ENCODE measurements at places on chromosomes 7 and 10.

DNA sequence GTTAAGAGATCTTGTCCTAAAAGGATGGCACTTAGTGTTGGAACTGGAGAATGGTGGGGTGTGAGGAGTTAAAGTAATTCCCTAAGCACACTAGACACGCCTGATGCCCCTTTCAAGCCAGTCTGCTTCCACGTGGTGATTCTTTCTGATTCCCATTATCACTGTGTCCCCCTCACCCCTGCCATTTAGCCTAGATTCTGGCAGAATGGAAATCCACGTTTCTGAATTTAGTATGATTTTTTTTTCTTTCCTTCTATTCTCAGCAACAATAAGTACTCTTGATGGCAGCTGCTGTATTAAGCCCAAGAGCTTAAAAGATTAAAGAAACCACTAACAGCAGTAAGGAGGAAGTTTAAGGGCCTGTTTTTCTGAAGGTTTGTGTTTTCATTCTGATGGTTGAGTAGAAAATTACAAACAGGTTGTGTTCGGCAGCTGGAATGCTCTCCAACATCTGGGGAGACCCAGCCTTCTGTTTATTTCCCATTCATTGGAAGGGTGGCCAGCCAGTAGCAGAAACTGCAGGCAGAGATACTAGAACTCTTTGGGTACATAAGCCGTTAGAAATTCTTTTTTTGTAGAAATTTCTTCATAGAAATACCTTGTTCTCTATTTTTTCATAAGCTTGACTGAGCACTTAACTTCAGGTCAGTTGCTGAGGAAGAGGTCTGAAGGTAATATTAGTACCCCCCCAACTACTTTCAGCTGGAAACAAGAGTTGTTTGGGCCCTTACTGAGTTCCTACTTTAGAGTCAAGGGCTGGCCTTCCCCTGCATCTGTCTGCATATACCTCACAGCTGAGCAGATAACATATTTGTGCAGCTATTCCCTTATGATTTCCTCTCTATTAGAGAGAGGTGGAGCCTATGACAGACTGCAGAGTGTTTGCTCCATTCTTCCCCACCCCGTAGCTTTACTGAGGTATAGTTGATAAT lies 355.1 kb downstream of the AUTS2 start:
- DNase-seq = peak; percentile 50

DNA sequence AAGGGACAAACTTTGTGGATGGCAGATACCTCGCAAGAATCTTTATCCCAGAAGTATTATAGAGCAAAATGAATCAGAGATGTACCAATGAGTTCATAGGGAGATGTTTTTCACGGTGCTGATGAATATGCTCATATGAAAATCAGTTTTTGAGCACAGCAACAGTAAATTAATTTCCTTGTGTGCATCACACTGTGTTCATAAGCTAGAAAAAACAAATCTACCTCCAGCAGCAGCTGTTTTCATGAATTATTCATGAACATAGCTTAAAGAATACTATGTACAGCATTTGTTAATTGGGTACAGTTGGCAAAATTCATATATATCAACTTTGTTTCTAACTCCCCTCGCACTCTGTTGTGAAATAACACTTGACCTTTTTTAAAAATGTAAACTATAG lies 809.8 kb downstream of the GRM8 start:
- DNase-seq = no peak

DNA sequence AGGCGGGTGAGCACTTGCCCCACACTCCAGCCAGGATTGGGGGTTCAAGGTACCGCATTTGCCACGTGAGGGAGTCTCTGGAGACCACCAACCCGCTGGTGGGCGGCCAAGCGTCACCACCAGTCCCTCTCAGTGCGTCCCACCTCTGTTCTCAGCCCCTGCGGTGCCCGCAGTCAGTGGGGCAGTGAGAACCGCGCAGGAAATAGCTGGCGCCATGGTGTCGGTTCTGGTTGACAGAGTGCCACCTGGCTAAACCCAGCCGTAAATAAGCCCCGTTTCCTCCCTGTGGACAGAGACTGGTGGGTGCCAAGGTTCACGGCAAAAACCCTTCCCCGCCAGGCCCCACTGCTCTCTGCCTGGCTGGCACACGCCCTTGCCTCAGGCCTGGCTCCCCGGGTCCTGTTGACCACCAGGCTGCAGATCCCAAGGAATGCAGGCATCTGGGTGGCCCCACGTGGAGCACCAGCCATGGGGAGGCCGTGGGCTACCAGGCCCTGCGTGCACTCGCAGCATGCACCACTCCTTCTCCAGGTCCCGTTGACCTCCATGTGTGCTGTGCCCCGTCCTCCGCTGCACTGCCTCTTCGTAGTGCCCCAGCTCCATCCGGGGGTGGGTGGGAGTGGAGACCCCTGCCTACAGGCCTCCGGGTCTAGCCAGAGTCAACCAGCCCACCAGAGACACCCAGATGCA lies 140.0 kb downstream of the LHPP start:
- DNase-seq = no peak

DNA sequence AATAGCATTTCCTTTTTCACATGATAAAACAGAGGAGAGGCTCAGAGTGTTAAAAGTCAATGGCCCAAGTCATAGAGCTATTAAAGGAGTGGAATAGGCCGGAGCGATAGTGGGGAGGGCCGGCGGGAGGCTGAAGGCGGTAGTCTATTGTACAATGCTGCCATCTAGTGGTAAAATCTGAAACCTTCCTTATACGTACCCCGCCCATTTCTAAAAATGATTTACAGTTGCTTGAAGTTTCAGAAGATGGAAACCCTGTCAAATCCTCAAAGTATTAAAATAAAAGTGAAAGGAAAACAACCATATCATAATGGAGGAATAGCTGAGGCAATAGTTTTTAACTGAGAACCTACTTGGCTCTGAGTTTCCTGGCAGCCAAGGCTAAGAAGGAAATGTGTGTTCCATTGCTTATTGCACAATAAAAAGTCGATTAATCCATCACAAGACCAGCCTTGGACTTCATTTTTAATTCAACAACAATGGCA lies 209.1 kb downstream of the CCSER2 start:
- DNase-seq = peak; percentile 65

DNA sequence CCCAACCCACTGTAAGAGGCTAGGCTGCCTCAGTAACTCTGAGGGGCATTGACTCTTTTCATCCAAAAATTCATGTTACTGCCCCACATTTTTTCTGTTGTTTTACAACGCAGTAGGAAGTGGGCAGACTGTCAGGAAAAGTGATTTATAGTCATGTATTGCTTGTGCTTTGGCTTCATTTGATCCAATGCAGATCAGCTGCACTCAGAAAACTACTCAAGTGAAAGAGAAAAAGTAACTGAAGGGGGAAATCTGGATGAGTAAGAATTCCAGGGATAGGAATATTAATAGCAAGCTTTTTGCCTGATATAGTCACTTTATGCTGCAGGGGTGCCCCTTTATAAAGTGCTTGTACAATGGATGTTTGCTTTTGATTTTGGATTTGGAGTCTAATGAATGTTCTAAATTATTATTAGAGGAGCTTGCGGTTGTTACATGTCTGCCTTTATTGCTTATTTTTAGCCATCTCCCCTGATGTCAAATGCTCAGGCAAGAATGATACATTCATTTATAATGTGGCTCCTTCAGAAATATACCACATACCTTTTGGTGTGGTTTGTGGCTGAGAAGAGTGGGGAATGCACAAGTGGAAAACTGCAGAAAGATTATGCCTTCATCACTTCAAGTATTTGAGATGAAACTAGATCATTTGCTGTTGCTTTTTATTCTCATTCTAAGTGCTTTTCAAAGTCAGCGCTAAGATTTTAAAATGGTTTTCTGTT lies 86.1 kb downstream of the EGFR start:
- no peak for DNase-seq

GRCh38 chr7:139995017-139995915 lies 67.5 kb downstream of the PARP12 start:
- DNase-seq = peak; percentile 16

- DNase-seq = no peak
Measured at GRCh38 chr10:110442746-110443145, 55.0 kb upstream of the DUSP5 start.

DNA sequence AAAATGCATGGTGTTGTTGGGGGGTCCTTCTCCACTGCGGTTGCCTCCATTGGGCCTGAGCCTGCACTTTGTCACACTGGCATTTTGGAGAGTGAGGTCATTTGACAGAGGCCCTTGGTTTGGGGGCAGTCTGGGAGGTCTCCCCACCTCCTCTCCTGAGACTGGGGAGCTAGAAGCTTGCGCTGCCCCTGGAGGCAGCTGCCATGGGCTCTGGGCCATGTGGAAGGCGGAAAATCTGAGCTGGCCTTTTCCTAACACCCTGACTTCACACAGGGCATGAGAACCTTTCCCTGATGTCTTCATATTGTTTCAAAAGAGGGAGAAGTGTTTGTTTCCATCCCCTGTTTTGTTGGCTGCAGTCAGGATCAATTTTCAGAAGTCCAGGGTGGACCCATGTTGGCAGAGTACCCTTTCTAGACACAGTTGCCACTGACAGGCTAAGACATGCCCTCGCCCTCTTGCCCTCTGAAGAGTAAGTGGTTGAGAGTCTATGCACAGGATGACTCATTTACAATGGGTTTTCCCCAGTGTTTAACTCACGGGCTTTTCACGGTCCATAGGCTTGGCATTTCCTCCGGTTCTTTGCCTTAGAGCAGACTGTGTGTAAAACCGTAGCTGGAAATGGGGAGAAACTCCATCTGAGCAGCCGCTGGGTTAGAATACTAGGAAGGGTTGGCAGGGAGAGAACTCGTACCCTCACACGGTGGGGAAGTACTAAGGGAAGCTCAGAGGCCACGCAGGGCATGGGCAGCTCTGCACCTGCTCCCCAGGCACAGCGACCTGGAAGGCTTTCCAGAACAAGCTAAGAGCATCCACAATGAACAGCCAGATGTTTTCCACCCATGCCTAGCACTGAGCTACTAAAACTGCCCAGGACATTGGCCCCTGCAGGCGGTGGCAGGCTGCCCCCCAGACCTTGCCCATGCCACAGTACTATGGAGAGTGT lies 655.0 kb downstream of the SDK1 start:
- DNase-seq = peak; percentile 67

GRCh38 chr10:124282326-124282725 lies 136.4 kb downstream of the OAT start:
- DNase-seq = no peak

- no peak for DNase-seq
Measured at GRCh38 chr10:72709041-72709440, 17.1 kb downstream of the MCU start.

DNA sequence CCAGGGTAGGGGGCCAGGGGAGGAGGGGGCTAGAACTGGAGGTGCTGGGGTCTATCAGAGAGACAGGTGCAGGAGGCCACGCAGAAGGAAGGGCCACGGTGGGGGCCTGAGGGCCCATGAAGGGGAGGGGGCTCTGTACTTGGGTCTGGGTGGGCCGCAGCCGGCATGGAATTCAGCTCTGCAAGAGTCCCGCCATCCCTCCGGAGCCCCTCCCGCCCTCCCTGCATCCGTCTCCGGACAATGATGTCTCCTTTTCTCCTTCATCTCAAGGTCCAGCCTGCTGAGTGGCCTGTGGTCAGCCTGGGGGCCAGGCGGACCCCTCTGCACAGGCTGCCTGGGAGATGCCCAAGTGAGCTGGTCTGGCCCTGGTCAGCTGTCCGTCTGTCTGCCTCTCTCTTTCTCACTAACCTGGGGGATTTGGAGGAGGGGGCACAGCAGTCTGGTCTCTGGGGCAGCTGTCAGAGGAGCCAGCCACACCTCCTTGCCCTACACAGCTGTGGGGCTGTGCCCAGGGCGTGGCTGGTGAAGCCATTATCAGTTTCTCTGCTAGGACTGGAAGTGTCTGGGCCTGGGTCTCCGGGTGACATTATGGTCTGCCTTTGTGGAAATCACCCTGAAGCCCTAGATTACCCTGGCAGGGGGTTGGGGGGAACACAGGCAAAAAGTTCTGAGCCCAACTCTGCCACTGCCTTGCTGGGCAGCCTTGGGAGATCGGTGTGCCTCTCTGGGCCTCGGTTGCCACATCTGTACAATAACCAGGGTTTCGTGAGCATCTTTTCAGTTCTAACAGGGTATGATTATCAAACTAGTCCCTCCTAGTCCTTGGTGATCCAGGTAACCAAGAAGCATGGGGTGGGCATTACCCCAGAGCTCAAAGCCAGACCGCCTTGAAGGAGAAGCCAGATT lies 19.0 kb upstream of the HSPB1 start:
- DNase-seq = no peak

GRCh38 chr10:3770611-3771110 lies 14.3 kb downstream of the KLF6 start:
- no peak for DNase-seq

- DNase-seq = no peak
Measured at GRCh38 chr10:107579970-107580369, 415.5 kb upstream of the SORCS1 start.

- no peak for DNase-seq
Measured at GRCh38 chr10:77987671-77988255, 41.6 kb downstream of the POLR3A start.

- peak; percentile 9 for DNase-seq
Measured at GRCh38 chr10:22992621-22993020, 64.8 kb downstream of the ARMC3 start.

- no peak for DNase-seq
Measured at GRCh38 chr10:83287374-83287773, 851.9 kb upstream of the GHITM start.

- peak; percentile 50 for DNase-seq
Measured at GRCh38 chr10:125152450-125153368, 7.7 kb downstream of the CTBP2 start.

DNA sequence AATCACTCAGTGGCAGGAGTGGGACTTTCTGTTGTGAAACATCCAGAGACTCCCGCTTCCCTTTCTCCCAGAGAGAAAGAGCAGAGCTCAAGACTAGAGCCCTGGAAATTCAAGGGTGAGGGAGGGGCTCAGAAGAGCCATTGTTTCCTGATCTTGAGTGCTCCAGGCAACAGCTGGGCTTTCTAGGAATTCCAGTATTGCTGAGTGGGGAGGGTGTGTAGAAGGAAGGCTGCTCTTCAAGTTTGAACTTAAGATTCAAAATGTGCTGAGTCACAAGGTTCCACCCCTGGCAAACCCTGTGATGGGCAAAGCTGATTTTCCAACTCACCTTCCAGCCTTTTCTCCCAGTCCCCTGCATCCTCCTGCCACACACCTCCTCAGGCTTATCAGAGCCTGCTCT lies 42.3 kb upstream of the MSRB2 start:
- no peak for DNase-seq

- no peak for DNase-seq
Measured at GRCh38 chr10:43026039-43026973, 50.6 kb upstream of the RET start.

DNA sequence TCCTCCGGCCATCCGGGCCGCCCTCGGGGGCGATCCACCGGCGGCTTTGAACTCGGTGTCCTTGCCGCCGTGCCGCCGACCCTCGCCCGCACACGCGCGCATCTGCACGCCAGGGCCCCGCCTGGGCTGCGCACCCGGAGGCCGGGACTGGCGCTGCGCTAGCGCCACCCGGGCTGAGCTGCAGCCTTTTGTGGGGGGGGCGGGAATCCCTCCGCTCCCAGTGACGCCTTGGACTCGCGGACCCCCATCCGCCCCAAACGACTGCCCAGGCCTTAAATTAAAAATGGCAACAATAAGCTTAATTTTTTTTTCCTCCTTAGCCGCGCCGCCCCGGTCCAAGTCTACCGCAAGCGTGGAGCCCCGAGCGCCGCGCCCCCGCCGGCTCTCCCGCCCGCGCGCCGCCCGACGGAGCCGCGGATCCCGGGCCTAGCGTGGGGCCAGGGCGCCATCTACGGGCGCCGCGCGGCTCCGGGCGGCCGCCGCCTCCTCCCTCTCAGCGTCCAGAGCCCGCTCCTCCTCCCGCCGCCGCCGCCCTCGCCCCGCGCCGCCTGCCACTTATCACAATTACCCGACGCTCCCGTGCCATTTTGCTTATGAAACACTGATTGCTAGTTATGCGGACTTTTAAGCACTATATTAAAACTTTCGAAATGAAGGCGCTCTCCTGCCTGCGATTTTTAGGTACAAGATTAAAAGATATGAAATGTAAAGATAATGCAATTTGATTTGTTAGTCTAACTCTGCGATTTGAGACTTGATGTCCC lies 7.5 kb upstream of the EBF3 start:
- peak; percentile 84 for DNase-seq

GRCh38 chr10:61031341-61031740 lies 87.4 kb upstream of the RHOBTB1 start:
- no peak for DNase-seq
